Activated CD4-positive, alpha-beta T cell treated with anti-CD3 and anti-CD28 coated beads, Interleukin-2, Interleukin-4, amounts not matched to agents 100 ng/mL and 50 ng/mL, durations not matched to agents 16 hours and 8 hours (primary cell): ENCODE measurements at places on chromosomes 13 and 19.
A peak's percentile ranks its signal among the peaks of the same experiment; 100 is the strongest.

GRCh38 chr19:31418055-31418454, 68.8 kb upstream of the TSHZ3 start:
- DNase-seq: no peak

DNA sequence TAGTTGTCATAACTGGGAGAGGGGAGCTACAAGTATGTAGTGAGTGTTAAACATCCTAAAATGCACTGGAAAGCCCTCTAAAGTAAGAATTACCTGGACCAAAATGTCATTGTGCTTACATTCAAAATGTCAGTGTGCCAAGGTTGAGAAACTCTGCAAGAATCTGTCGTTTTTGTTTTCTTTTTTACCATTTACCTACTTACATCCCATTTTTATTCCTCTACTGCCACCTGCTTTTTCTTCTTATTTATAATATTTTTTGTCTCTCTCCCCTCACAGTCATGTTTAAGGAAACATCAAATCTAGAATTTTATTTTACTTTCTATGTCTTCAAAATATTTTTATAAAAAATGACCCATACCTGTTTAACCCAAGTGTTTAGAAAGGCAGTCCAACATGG, 226.4 kb downstream of the PCDH17 start:
- no peak for DNase-seq

- peak; percentile 29 for DNase-seq
Observed at GRCh38 chr19:49020931-49021895, 2.9 kb downstream of the CGB3 start.

- no peak for DNase-seq
Observed at GRCh38 chr19:28934631-28935030, 278.3 kb downstream of the UQCRFS1 start.

GRCh38 chr13:111476197-111476596, 155.8 kb downstream of the TEX29 start:
- no peak for DNase-seq
